ENCODE measurements at places on chromosomes 1 and 21.

DNA sequence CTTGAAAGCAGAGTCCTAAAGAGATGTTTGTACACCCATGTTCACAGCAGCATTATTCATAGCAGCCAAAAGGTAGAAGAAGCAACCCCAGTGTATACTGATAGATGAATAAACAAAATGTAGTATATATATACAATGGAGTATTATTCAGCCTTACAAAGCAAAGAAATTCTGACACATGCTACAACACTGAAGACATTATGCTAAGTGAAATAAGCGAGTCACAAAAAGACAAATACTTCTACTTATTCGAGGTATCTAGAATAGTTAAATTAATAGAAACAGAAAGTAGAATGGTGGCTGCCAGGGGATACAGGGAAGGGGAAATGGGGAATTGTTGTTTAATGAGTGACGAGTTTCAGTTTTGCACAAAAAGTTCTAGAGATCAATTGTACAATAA, 23.5 kb downstream of the COP1 start:
- DNase-seq = no peak

DNA sequence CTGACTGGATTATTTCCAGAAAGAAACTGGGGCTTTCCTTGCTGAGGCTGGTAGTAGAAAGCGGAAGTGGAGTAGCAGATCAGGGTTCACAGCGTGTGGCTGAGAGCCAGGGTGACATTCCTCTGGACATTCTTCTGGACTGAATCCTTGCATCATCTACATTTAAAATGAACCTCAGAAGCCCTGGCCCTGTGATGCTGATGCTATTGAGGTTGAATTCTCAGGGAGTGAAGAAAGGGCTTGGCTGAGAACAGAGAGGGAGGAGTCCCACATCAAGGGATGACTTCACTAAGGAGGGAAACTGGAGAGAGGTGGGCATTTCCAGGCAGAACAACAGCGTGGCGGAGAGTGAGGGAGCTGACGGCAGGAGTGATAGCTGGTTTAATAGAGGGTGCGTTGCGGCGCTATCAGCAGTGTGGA, 102.3 kb upstream of the LMO4 start:
- DNase-seq = peak; percentile 84

DNA sequence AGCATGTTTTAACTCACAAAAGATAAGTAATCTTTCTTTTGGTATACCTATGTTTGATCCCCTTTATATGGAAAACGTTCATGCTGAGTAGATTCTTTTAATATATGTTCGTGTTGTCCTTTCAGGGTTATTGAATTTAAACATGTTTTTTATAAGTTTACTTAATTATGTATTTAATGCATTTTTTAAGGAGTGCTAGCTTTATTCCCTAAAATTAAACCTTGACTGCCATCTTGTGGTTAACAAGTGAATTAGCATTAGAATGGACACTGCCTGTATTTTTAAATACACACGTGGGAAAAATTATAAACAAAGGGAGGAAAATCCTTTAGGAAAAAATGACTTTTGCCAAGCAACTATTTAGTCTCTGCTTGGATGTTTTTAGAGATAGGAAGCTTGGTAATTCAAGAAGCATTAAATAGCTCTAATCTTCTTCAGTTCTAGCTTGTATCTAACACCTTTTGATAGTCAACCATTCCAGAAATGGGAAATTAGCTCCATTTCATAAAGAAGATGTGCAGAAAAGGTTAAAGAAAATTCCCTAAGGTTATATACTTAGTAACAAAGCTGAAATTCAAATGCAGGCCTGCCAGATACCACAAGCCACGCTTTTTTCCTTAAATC, 43.0 kb downstream of the UBE2U start:
- no peak for DNase-seq

DNA sequence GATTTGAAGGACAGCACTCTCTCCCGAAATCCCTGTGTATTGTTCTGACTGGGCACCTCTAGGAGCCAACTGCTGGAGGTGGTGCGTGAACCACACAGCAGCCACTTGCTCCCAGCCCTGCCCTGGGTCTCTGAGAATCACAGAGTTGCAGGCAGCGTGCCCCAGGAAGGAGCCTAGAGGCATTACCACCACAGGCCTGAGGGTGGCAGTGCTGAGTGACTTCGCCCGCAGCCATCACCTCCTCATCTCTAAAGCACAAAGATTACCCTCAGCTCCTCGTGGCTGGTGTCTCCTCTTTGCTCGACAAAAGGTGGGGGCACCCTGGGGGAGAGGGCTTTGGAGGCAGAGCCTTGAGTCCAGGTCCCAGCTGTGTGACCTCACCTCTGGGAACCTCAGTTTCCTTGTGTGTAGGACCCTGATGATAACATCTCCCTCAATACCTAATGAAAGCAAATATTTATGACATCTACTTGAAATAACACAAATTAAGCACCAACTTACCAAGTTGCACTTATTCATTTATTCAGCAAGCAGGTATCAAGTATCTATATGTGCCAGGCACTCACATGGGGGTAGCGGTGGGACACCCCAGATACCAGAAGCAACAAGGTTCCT, 86.3 kb downstream of the VWA5B1 start:
- DNase-seq = peak; percentile 70

GRCh38 chr1:228454238-228454637, 32.9 kb upstream of the RNF187 start:
- no peak for DNase-seq

- DNase-seq = no peak
Observed at GRCh38 chr1:66403007-66403731, 130.8 kb upstream of the SGIP1 start.

DNA sequence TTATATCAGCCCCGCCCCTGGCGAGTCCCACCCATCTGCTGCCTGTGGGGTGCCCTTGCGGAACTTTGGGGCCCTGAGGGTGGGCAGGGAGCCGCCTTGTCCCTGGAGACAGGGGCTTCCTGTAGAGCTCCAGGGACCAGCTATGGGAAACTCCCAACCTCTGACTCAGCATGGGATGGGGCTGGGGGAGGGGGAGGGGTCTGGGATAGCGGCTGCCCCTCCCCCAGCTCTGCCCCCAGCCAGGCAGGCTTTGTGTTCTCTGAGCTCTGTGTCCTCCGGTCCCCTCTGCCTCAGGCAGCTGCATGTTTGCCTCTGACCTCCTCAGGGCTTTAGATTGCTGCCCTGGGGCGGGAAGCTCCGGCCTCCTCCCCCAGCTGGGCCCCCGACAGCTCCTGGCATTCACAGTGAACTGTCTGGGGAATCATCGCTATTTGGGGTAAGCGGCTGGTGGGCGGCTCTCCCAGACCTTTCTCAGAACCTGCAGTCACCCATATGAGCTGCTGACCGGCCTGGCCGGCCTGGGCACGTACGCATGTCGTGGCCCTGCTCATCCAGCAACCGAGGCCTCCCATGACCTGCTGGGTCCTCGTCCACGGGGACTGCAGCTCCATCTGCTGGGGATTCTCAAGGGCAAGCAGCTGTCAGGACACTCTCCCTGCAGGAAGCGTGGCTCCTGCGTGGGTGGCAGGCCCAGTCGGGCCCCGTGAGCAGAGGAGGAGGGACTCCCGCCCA, 17.1 kb downstream of the ARHGEF16 start:
- no peak for DNase-seq

DNA sequence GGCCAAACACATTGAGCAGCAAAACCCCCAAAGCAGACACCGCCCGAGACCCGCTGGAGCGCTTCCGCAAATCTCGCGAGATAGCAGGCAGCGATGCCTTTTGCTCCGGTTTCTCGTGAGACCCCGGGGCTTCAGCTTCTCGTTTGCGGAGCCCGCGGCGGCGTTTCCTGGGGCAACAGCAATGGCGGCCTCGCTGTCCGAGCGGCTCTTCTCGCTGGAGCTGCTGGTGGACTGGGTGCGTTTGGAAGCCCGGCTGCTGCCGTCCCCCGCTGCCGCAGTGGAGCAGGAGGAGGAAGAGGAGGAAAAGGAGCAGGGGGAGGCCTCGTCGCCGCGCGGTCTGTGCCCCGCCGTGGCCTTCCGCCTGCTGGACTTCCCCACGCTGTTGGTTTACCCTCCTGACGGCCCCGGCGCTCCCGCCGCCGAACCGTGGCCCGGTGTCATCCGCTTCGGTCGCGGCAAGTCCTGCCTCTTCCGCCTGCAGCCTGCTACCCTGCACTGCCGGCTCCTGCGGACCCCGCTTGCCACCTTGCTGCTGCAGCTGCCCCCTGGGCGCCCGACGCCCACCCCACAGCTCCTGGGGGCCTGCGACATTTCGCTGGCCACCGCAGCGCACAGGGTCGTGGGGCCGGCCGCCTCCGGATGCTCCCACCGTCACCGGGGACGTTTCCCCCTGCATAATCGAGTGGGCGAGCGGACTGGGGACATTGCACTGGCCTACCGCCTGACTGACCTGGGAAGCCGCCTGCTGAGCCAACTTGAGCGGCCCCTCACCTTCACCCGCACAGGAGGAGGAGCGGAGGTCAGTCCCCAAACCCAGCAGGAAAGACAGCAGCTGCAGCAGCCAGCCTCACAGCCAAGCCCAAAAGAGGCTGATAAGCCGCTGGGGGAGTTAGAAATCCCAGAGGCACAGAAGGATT, at the start of gene MAP10:
Gene MAP10, plus strand, starts transcription at position 148 of the 917 bp plus-strand sequence. Its CDS starts 34 bp downstream, at position 182.
- DNase-seq = peak; percentile 79

GRCh38 chr1:65170511-65171142, 22.6 kb downstream of the AK4 start:
- peak; percentile 26 for DNase-seq

DNA sequence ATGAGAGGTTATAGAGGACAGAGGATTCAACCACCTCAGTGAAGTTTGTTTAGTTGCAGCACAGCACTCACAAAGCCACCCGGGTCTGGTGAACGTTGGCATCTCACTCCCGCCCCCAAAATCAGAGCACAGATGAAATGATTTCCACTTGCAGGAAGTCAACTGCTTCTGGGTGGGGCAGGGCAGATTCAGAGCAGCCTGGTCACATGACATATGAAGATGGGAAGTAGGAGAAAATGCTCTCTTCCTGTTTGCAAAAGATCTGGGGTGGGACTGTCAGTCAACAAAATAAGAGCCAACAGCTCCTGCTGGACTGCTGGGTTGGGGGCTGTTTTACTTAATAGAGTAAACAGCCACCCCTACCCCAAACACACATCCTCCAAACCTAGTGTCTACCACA, 43.2 kb downstream of the LRRC71 start:
- DNase-seq = no peak

- DNase-seq = no peak
Observed at GRCh38 chr1:85957760-85958159, 198.8 kb downstream of the COL24A1 start.

DNA sequence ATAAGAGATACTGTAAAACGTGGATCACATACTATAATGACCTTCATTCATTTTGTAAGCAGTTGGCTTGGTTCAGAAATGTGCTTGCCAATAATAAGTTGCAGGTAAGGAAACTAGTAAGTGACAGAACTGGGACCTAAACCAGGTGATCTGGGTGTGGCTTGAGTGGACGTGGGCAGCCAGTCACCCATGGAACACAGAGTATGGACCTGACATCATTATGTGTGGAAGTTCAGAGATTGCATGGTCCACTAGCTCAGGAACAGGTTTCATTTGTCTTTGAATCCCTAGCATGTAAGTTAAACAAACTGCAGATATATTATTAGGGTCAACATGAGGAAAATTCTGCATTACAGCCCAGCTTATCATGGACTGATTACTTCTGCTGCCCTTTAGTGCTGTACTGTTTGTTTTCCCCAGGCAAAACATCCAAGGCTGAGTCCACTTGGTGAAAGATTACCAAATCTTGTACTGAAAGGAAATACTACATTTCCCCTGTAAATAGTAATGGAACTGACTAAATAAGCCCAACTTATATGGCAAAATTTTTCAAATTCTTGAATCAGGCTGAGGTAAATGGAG, 327.3 kb upstream of the SGIP1 start:
- no peak for DNase-seq

- no peak for DNase-seq
Observed at GRCh38 chr1:2228157-2228594, at the start of gene SKI. Gene SKI, plus strand, starts transcription at chr1:2228319. Its CDS starts 448 bp downstream, at chr1:2228767.

DNA sequence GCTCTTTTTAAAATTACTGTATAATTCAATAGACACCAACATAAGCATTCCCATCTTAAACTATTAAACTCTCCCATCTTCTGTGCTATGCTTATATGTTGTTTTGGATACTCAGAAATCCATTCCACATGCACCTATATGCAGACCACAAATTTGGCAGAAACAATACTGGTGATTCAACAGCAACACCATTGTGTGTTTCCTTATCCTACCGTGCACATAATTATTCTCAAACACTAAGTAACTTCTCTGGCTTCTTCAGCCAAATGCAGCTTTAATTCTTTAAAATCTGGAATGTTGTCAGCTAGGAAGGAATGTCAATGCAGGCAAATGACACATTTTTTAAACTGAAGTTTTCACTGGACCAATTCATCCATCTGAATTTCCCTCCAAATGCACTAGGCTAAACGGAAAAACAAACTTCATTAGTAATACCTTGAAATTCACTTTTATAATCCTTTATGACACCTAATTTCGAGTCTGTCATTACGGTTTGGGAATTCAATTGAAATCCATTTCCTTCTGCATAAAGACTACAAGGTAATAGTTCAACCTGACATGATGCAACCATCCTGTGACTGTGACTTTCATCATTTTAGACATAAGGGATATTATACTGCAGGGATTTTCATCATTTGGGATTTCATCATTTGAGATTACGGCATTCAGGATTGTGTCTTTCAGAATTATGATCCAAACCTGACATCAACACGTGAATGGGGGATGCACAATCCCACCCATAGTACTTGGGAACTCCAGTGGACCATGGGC, 308.5 kb downstream of the LTN1 start:
- DNase-seq = no peak

DNA sequence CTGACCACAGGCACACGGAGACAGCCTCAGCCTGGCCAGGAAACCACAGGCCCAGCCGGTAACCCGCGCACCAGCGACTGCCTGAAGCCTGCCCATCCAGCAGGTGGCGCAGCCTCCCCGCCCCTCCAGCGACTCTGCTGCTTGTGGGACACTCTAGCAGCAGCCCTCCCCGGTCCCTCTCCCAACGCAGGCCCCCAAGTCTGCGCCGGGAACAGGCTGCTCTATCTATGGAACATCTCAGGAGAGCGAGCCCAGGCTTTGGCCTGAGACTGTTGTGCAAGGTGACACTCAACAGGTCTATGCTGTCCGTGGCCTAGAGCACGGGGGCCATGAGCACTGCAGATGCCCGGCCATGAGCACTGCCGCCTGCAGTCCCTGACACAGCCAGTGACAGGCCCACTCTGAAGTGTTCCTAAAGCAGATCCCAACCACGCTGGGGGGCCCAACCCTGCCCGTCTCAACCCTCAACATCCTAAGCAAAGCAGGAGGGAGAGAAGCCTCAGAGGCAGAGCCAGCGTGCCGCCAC, 28.4 kb downstream of the WDR4 start:
- DNase-seq = no peak

- no peak for DNase-seq
Observed at GRCh38 chr1:212346601-212347000, 61.4 kb downstream of the PPP2R5A start.

DNA sequence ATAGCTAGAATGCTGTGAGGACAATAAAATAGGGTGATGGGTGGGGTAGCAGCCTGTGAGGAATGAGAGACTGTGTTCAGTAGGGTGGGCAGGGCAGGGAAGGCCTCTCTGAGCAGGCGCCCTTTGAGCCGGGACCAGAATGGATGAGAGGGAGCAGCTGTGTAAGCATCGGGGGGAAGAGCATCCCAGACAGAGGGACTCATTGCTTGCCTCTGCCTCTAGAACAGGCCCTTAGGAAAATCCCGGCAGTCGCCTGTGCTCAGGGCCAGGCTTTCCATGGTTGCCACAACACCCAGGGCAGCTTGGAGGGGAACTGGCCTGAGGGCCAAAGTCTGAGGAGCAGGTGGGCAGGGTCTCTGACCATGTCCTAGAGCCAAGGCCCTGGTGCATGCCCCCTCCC, 774 bp downstream of the SLC2A7 start:
- DNase-seq = no peak

GRCh38 chr1:152761609-152762213, 3.9 kb downstream of the KPRP start:
- no peak for DNase-seq
